ENCODE measurements at places on chromosomes 5 and 9.

- DNase-seq: no peak
These were observed 50.5 kb upstream of the EXOC3 start for GRCh38 chr5:392431-392988.

- no peak for DNase-seq
These were observed 141.5 kb downstream of the TRPM3 start for GRCh38 chr9:70979966-70980365.

- no peak for DNase-seq
These were observed 158.0 kb upstream of the RETREG1 start for GRCh38 chr5:16774806-16775205.

GRCh38 chr9:115598751-115599150, 480.8 kb upstream of the TNC start:
- no peak for DNase-seq

- no peak for DNase-seq
These were observed 78.1 kb upstream of the DIRAS2 start for GRCh38 chr9:90720621-90721265.

DNA sequence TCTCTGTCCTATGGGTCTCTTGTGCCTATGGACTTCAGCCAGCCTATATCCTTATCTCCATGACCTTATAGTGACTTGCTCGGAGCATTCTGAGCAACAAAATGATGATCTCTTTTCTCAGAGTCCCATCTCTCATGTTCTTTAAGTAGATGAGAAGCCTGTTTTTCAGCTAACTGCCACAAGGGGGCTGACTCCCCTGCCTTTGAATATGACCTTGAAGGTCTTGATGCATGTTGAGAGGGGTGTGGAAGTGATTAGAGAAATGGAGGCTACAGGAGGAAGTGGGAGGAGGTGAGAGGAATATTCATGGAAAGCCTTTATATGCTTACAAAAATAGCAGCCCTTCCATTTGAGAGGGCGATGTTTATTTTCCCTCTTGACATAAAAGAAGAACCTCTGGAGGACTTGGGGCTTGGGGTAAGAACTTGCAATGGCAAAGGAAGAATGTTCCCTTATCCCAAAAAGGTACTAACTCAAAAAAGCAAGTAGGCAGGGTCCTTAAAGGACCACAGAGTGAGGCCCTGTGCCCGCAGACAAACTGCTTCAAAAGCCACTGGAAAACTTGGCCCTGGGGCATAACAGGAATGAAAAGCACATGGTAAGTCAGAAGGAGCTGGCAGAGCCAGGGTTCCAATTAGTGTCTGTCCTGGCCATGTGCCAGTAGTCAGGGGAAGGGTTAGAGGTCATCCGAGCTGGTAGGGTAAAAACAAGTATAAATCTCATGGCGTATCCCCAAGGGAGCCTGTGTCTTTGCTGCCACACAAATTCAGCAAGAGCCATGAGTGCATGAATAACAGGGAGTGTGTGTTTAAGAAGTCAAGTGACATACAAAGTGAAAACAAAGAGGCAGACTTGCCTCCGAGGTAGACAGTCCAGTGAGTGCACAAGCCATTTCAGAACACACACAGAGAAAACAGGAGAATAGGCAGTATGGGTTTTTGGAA, 39.1 kb downstream of the FGD3 start:
- DNase-seq: no peak

GRCh38 chr9:136710543-136710942, 1.8 kb upstream of the DIPK1B start:
- peak; percentile 44 for DNase-seq

- peak; percentile 32 for DNase-seq
These were observed 6.2 kb upstream of the CPEB4 start for GRCh38 chr5:173881811-173882575.

DNA sequence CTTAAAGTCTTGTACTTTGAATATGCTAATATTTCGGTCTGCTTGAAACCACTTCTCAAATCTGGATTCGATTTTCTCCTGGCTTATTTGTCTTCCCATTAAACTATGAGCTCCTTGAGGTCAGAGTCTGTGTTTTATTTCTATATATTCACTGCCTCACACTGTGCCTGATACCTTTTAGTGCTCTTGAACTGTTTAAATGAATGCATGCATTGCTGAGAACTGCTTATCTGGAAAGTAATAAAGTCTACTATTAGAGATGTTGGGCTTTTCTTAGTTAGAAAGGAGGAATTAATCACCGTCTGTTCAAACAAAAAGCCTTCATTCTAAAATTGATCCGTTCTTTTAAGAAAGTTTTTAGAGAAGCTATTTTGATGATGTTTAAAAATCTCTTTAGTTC, 6.0 kb downstream of the CREBRF start:
- no peak for DNase-seq

DNA sequence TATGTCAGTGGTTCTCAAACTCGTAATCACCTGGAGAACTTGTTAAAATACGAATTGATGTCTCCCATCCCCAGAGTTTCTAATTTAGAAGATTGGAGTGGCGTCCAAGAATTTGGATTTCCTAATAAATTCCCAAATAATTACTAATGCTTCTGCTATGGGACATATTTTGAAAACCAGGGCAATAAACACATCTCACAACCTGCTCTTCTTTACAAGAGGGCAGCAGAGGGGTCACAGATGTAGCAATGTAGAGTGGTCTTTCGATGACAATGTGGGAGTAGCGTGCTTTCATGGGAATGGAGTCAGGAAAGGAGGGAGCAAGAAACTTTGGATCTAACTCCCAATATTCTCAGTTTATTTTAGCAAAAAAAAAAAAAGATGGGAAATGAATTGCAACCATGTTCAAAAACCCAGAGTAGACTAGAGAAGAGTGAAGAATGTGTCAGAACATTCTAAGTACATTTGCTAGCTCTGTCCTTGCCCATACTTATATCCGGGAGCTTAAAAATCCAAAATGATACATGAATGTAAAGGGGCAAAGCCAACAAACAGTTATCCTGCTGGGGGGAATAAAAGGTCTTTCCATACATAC, 33.8 kb upstream of the ALDH1A1 start:
- no peak for DNase-seq

GRCh38 chr5:167057665-167058064, 1233.8 kb upstream of the WWC1 start:
- DNase-seq: no peak

DNA sequence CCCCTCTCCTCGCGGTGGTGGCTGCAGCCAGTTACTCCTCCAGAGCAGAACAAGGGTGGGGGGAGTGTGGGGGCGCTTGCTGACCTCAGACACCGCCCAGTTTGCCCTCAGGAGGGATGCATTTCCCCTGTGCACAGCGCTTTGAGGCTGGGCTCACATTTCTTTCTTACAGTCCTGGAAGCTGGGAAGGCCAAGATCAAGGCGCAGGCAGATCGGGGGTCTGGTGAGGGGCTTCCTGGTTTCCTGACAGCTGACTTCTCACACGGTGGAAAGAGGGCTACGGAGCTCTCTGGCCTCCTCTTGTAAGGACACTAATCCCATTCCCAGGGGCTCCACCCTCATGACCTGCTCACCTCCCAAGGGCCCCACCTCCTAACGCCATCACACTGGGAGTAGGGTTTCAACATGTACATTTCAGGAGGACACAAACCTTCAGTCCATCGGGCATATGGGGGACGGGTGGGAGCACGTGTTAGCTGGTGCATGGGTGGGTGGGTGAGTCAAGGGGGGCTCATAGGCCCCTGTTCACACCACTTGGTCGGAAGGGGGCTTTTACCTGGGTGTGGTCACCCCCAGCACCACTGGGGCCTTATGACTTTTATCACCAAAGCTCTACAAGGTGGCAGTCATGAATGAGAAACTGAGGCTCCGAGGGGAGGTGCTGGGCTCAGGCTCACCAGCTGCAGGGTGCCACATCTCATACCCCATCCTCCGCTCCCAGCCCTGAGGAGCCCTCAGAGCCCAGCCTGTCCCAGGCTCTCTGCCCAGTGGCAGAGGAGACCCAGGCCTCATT, 7.7 kb upstream of the SCGB3A1 start:
- DNase-seq: no peak
